ENCODE measurements at places on chromosomes 1 and 21.

GRCh38 chr1:74847715-74848114, 114.8 kb downstream of the TYW3 start:
- no peak for DNase-seq

DNA sequence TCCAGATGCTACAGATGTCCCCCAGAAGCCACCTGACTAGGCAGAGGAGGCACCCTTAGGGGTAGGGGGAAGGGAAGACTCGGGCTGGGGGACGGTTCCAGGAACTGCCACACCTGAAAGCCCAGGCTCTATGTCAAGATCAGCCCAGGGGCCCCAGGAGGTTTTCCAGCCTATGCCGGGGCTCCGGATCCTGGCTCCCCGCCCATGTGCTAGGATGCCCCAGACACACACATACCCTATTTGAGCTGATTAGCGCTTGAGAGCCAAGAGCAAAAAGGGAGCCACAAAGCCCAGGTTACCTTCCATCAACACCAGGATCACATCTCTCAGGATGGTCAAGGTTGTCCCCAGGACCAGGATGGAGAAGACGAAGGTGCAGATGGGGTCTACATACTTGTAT, 4.5 kb downstream of the SLC30A2 start:
- DNase-seq = no peak

DNA sequence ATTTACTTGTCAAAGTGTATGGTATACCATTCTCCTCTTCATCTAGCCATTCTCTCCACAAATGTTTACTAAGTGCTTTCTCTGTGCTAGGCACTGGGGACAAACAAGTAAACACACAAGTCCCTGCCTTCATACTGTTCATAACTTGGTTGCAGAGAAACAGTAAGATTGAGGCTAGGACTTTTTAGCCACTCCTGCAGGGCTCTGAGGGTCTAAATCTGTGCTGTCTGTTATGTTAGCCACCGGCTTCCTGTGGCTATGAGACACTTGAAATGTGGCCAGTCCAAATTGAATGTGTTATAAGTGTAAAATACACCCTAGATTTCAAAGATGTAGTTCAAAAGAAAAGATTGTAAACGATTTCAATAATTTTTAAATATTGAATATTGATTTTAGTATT, 50.2 kb downstream of the AZIN2 start:
- DNase-seq = peak; percentile 30

DNA sequence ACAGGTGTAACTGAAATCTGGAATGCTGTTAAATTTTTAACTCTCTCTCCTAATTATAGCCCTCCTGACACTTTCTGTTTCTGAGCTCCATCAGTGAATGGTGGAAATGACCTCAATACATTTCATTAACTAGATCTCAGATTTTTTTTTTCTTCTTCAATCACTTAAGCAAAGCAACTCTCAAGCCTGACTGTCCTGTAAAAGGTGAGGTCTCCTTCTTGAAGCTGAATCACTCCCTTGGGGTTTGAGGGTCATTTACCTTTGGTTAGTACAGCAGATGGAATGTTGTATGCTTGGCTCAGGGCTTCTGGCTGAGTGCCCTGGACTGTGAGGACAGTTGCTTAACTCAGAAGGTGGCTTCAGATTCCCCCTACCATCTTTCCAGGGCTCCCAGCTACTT, 518.7 kb downstream of the PTPRC start:
- no peak for DNase-seq

GRCh38 chr1:232186931-232187330, 443.0 kb downstream of the SIPA1L2 start:
- DNase-seq = no peak

DNA sequence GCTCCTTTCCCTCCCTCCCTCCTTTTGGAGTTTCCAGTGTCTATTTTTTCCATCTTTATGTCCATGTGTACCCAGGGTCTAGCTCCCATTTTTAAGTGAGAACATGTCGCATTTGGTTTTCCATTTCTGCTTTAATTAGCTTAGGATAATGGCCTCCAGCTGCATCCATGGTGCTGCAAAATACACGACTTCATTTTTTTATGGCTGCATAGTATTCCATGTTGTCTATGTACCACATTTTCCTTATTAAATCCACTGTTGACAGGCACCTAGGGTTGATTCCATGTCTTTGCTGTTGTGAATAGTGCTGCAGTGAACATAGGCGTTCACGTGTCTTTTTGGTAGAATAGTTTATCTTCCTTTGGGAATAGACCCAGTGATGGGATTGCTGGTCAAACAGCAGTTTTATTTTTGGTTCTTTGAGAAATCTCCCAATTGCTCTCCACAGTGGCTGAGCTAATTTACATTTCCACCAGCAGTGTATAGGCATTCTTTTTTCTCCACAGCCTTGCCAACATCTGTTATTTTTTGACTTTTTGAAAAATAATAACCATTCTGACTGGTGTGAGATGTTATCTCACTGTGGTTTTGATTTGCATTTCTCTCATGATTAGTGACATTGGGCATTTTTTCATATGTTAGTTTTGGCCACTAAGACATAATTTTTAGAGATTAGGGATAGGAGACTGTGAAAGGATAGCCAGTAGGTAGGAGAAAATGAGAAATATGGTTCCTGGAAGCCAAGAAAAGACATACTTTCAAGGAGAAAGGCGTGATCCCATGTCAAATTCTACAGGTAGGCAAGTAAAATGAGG, 50.4 kb downstream of the ADAMTS1 start:
- DNase-seq = no peak

- DNase-seq = no peak
Observed at GRCh38 chr1:197137322-197137721, 9.1 kb downstream of the ASPM start.

GRCh38 chr1:232291681-232292080, 338.3 kb downstream of the SIPA1L2 start:
- no peak for DNase-seq

DNA sequence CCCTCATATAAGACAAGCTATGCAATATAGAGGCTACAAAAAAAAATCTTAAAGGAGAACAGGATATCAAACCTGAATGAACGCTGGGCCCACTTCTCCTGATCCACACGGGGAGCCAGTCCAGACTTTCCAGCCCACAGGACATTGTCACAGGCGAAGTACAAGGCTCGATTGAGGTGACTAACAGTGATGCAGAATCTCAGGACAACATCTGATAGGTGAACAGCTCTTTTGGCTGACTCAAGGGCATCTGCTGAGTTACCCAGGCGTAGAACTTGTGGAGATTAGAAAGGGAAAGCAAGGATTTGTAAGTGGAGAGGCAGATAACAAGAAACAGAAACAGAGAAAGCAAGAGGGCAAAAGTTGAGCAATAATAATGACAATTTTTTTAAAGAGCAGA, 1.8 kb downstream of the PEX11B start:
- no peak for DNase-seq
